A549 treated with CORT108297 at 1 μM for 4 hours (cell line): ENCODE measurements at places on chromosomes 12 and 14. TPM values are rescaled to one million over a fixed set of nuclear protein-coding genes. Genes with fewer than 3 reads are reported as not detected.

CAPZA3 gene
- not detected in 5 replicates for total RNA-seq

KRT83 gene
- 3.4 to 6.5 TPM (median 5.6 TPM) in 5 replicates for total RNA-seq

PPFIA2 gene
- total RNA-seq: not detected in 5 replicates

GLIPR1L2 gene
- 0.10 to 0.28 TPM (median 0.16 TPM) in 4 of 5 replicates, not detected in the other for total RNA-seq

SLC25A29 gene
- total RNA-seq: 6.8 to 12.1 TPM (median 11.0 TPM) in 5 replicates

CEBPE gene
- not detected in 5 replicates for total RNA-seq

B3GNT4 gene
- total RNA-seq: 0.54 to 1.2 TPM (median 0.91 TPM) in 5 replicates

ZDHHC22 gene
- total RNA-seq: 0.20 to 0.46 TPM (median 0.34 TPM) in 5 replicates

RNASE7 gene
- not detected in 5 replicates for total RNA-seq

CYP46A1 gene
- 0.09 to 0.22 TPM (median 0.15 TPM) in 5 replicates for total RNA-seq

MEG3 gene
- total RNA-seq: 49.4 to 80.3 TPM (median 65.6 TPM) in 5 replicates

IPO4 gene
- total RNA-seq: 78.9 to 89.8 TPM (median 88.2 TPM) in 5 replicates

ADSS1 gene
- total RNA-seq: 5.6 to 8.9 TPM (median 6.6 TPM) in 5 replicates
